ENCODE measurements at places on chromosomes 6 and 20.

GRCh38 chr6:56536536-56536935 is 106.2 kb downstream of the DST start:
- peaks cover 43% of the 10 kb centered on the region for H3K36me3 ChIP-seq
- H3K4me3 ChIP-seq: no peak overlapping the region
- no peak overlapping the region for H3K27ac ChIP-seq

DNA sequence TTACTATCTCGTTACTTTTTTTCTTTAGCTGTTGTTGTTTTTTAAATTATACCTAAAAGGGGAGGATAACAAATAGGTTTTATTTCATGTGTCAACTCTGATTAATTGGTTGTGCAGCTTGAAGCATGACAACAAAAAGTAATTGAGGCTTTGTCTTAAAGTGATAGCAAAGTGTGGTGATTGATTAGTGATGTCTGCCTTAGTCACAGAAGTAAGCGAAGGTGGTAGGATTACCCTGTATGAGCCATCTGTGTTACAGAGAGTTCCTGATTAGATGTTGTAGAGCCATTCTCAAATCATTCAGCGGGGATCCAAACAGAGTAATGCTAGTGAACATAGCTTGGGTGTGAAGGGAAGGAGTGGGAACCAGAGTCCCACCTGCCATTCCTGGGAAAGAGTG is 14.4 kb upstream of the MRPS10 start:
- H3K4me3 ChIP-seq: no peak overlapping the region
- peaks cover 44% of the 10 kb centered on the region for H3K36me3 ChIP-seq
- H3K27ac ChIP-seq: no peak overlapping the region
- H3K27me3 ChIP-seq: no peaks in the 10 kb centered on the region

- DNase-seq: peak; percentile 37
- H3K36me3 ChIP-seq: peaks cover 60% of the 10 kb centered on the region
- H3K4me3 ChIP-seq: no peak overlapping the region
- no peak overlapping the region for H3K27ac ChIP-seq
- peaks cover 4% of the 10 kb centered on the region for H3K4me1 ChIP-seq
- no peaks in the 10 kb centered on the region for H3K27me3 ChIP-seq
Measured at GRCh38 chr6:170284866-170285469, 5.9 kb downstream of the DLL1 start.

GRCh38 chr6:130980310-130981032 is 82.6 kb downstream of the EPB41L2 start:
- no peak overlapping the region for H3K27ac ChIP-seq
- H3K4me1 ChIP-seq: no peaks in the 10 kb centered on the region
- DNase-seq: no peak
- H3K4me3 ChIP-seq: no peak overlapping the region

GRCh38 chr20:58998656-58999055 is 8.4 kb downstream of the CTSZ start:
- H3K27ac ChIP-seq: no peak overlapping the region
- no peak overlapping the region for H3K4me3 ChIP-seq
- no peaks in the 10 kb centered on the region for H3K4me1 ChIP-seq
- peaks cover 96% of the 10 kb centered on the region for H3K36me3 ChIP-seq

- no peak overlapping the region for H3K27ac ChIP-seq
- DNase-seq: no peak
- H3K4me3 ChIP-seq: no peak overlapping the region
- H3K4me1 ChIP-seq: no peaks in the 10 kb centered on the region
- H3K27me3 ChIP-seq: peaks cover 30% of the 10 kb centered on the region
- H3K36me3 ChIP-seq: no peaks in the 10 kb centered on the region
Measured at GRCh38 chr20:53201588-53201987, 229.4 kb downstream of the TSHZ2 start.

DNA sequence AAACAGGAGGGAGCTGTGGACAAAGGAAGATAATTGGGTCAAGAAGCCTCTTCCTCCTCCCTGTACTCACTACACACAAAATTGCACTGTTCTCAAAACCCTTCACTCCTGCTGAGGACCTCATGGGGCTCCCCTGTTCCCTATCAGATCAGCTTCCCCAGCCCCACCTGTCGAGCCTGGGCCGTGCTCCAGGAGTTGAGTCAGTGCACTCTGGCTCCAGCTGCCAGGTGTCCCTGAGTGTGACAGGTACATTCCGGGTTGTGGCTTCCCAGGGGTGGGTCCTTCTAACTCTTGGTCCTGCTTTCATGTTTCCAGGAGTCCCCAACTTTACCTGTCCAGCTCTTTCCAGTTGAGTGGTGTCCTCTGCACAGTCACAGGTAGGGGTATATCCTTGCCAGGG is 8.4 kb downstream of the RAB5IF start:
- H3K4me1 ChIP-seq: no peaks in the 10 kb centered on the region
- peak; percentile 82 for DNase-seq
- H3K27ac ChIP-seq: no peak overlapping the region
- no peak overlapping the region for H3K4me3 ChIP-seq

- H3K27ac ChIP-seq: no peak overlapping the region
- no peaks in the 10 kb centered on the region for H3K4me1 ChIP-seq
- H3K4me3 ChIP-seq: no peak overlapping the region
- no peak for DNase-seq
- H3K27me3 ChIP-seq: no peaks in the 10 kb centered on the region
Measured at GRCh38 chr6:89605861-89606260, 32.7 kb downstream of the LYRM2 start.
